ENCODE measurements at places on chromosomes 12 and 14. TPM values are rescaled to one million over a fixed set of nuclear protein-coding genes. Genes with fewer than 3 reads are reported as not detected.

Gene CAPS2
- polyA plus RNA-seq = 1.5 TPM

Gene ITPR2
- 27.5 TPM for polyA plus RNA-seq

Gene ART4
- polyA plus RNA-seq = not detected

Gene STYK1
- polyA plus RNA-seq = not detected

Gene CISTR
- not detected for polyA plus RNA-seq

Gene OS9
- polyA plus RNA-seq = 70.4 TPM

Gene OVCH1
- not detected for polyA plus RNA-seq

Gene HRK
- polyA plus RNA-seq = 3.7 TPM

Gene LRRC74A
- polyA plus RNA-seq = not detected

Gene TBX3
- polyA plus RNA-seq = not detected

Gene TAPBPL
- 125 TPM for polyA plus RNA-seq

Gene AKAP5
- 0.66 TPM for polyA plus RNA-seq

Gene ZCRB1
- 93.5 TPM for polyA plus RNA-seq

Gene VDR
- polyA plus RNA-seq = 0.61 TPM

Gene WNT1
- 0.19 TPM for polyA plus RNA-seq

Gene LMO3
- not detected for polyA plus RNA-seq

Gene KCNA1
- not detected for polyA plus RNA-seq
